ENCODE measurements at places on chromosomes 4 and X.

GRCh38 chr4:12692815-12693214 lies 791.3 kb downstream of the RAB28 start:
- no peaks in the 10 kb centered on the region for H3K36me3 ChIP-seq
- DNase-seq: no peak
- no peak overlapping the region for H3K27ac ChIP-seq
- no peaks in the 10 kb centered on the region for H3K27me3 ChIP-seq
- H3K4me1 ChIP-seq: no peaks in the 10 kb centered on the region

DNA sequence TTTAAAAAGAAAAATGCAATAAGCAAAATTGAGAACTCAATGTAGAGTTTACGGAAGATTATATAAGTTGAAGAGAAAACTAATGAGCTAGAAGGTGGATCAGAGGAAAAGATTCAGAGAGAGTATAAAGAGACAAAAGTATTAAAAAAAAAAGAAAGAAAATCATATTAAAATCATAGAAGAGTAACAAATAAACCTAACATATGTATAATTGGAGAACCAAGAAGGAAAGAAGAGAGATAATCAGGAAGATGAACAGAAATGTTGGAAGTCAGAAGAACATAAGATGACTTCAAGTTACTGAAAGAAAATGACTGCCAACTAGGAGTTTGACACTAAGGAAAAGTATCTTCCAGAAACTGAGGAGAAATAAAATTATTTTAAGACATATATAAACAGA lies 34.3 kb upstream of the ANTXR2 start:
- H3K27ac ChIP-seq: no peak overlapping the region
- no peaks in the 10 kb centered on the region for H3K27me3 ChIP-seq
- DNase-seq: no peak

- DNase-seq: no peak
- H3K4me3 ChIP-seq: no peak overlapping the region
- peaks cover 5% of the 10 kb centered on the region for H3K4me1 ChIP-seq
- H3K27ac ChIP-seq: no peak overlapping the region
Measured at GRCh38 chr4:6258741-6259140, 10.9 kb upstream of the WFS1 start.

GRCh38 chrX:108353452-108353851 lies 84.8 kb downstream of the COL4A6 start:
- no peaks in the 10 kb centered on the region for H3K27me3 ChIP-seq
- H3K27ac ChIP-seq: no peak overlapping the region
- no peaks in the 10 kb centered on the region for H3K4me1 ChIP-seq
- no peak for DNase-seq

GRCh38 chrX:71148278-71148663 lies 3.6 kb downstream of the NLGN3 start:
- no peak for DNase-seq
- H3K27me3 ChIP-seq: no peaks in the 10 kb centered on the region

- peak; percentile 45 for DNase-seq
- H3K4me3 ChIP-seq: peak overlapping the region; percentile 77
- H3K27me3 ChIP-seq: peaks cover 5% of the 10 kb centered on the region
Measured at GRCh38 chrX:18674417-18674787, 2.5 kb upstream of the RS1 start.

- no peaks in the 10 kb centered on the region for H3K4me1 ChIP-seq
- no peak for DNase-seq
- no peaks in the 10 kb centered on the region for H3K27me3 ChIP-seq
- no peak overlapping the region for H3K27ac ChIP-seq
Measured at GRCh38 chrX:123236859-123237258, 52.8 kb downstream of the GRIA3 start.

DNA sequence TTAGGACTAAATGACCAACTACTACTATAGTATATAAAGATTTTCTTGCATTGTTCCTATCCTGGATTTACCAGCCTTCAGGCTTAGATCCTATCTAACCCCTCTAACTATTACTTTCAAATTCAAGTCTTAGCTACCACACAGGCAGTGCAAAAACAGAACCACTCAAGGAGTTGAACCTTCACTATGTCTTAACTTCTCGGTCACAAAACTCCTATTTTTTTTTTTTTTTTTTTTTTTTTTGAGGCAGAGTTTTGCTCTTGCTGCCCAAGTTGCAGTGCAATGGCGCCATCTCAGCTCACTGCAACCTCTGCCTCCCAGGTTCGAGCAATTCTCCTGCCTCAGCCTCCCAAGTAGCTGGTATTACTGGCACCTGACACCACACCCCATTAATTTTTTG lies 6.3 kb upstream of the FAM200B start:
- H3K4me1 ChIP-seq: peaks cover 30% of the 10 kb centered on the region
- no peak overlapping the region for H3K4me3 ChIP-seq
- no peak overlapping the region for H3K27ac ChIP-seq
- no peak for DNase-seq

DNA sequence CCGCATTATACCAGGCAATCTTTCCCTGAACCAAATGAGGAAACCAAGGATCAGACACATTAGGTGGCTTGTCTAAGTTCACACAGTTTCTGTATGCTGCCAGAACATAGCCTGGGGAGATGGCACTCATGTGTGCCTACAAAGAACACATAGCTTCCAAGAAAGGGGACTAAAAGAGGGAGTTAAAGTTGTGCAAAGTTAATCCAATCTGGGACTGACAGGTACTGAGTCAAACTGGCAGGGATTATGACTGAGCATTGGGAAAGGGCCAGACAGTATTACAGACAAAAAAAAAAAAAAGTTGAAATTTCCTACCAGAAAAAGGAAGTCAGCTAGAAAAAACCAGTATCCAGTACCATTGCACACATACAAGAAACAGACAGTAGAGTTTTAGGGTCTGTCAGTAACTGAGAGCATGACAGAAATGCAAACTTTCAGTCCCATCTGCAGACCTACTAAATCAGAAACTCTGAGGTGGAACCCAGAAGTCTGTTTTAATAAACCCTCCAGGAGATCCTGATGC lies 37.2 kb downstream of the ADAMTS3 start:
- H3K36me3 ChIP-seq: no peaks in the 10 kb centered on the region
- H3K27me3 ChIP-seq: no peaks in the 10 kb centered on the region
- no peaks in the 10 kb centered on the region for H3K4me1 ChIP-seq
- no peak for DNase-seq
- H3K4me3 ChIP-seq: no peak overlapping the region

DNA sequence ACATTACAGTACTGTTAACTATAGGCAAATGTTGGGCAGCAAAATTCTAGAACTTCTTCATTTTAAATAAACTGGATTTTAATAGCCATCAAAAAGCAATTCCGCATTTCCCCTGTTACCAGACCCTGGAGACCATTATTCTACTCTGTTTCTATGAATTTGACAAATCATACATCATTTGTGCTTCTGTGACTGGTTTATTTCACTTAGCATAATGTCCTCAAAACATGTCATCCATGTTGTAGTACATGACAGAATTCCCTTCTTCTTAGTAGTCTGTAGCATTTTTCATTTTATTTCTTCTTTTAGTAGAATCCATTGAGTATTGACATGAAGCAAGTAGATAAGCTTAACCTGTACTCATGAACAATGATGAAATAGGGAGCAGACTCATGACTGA lies 59.4 kb upstream of the PPP4R3C start:
- no peak overlapping the region for H3K27ac ChIP-seq
- no peaks in the 10 kb centered on the region for H3K27me3 ChIP-seq
- H3K4me1 ChIP-seq: no peaks in the 10 kb centered on the region
- no peaks in the 10 kb centered on the region for H3K36me3 ChIP-seq

DNA sequence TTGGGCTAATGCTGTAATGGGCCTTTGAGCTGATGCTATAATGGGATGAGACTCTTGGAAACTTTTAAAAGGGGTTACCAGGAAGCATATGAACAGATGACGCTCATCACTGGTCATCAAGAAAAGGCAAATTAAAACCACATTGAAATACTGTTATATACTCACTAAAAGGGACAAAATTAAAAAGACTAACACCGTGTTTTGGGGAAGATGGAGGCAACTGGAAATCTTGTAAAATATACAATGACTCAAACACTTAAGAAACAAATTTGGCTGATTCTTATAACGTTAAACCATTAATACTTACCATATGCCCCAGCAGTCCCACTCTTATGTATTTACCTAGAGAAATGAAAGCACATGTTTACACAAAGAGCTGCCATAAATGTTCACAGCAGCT lies 207.2 kb upstream of the GPRIN3 start:
- H3K4me3 ChIP-seq: no peak overlapping the region
- no peak overlapping the region for H3K27ac ChIP-seq
- peaks cover 7% of the 10 kb centered on the region for H3K4me1 ChIP-seq
- no peak for DNase-seq
- peaks cover 57% of the 10 kb centered on the region for H3K27me3 ChIP-seq
- no peaks in the 10 kb centered on the region for H3K36me3 ChIP-seq

GRCh38 chr4:1958276-1959103 lies 50.3 kb downstream of the NELFA start:
- no peaks in the 10 kb centered on the region for H3K27me3 ChIP-seq
- H3K4me3 ChIP-seq: no peak overlapping the region
- no peak for DNase-seq
- peaks cover 2% of the 10 kb centered on the region for H3K4me1 ChIP-seq

- no peaks in the 10 kb centered on the region for H3K36me3 ChIP-seq
- no peaks in the 10 kb centered on the region for H3K27me3 ChIP-seq
- H3K4me3 ChIP-seq: no peak overlapping the region
- no peak for DNase-seq
- no peaks in the 10 kb centered on the region for H3K4me1 ChIP-seq
Measured at GRCh38 chr4:189613207-189613606, 327.5 kb upstream of the FRG1 start.

DNA sequence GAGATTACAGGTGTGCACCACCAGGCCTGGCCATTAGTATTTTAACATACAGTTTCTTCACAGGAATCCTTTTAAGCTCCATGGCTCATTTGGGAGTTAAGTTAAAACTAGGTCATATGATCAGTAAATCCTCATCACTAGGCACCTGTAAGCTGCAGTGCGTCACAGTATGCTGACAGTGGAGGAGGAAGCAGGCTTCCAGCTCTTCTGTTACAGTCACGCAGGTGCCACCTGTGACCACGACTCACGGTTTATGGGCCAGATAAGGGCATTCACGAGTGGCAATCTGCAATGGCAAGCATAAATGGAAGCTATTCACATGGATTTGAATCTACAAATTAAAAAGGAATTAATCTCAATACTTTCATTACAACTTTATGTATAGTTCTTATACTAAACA lies 129.4 kb upstream of the BCOR start:
- DNase-seq: no peak
- no peak overlapping the region for H3K27ac ChIP-seq
- no peaks in the 10 kb centered on the region for H3K4me1 ChIP-seq
- H3K27me3 ChIP-seq: no peaks in the 10 kb centered on the region
- H3K4me3 ChIP-seq: no peak overlapping the region

DNA sequence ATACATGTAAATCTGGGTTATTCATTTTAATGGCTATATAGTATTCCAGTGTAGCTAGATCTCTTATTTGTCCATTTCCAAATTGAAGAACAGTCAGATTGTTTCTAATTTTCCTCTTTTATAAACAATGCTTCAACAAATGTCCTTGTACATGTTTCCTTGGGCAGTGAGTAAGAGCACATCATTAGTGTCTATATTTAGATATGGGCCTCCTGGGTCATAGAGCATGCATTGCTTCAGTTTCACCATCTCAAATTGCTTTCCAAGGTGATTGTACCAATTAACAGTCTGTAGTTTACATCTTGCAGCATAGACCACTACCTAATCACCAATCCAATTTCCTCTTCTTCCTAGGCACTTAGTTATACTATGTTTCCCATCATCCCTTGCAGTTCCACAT lies 13.4 kb downstream of the PHKA2 start:
- peaks cover 3% of the 10 kb centered on the region for H3K36me3 ChIP-seq
- DNase-seq: no peak

DNA sequence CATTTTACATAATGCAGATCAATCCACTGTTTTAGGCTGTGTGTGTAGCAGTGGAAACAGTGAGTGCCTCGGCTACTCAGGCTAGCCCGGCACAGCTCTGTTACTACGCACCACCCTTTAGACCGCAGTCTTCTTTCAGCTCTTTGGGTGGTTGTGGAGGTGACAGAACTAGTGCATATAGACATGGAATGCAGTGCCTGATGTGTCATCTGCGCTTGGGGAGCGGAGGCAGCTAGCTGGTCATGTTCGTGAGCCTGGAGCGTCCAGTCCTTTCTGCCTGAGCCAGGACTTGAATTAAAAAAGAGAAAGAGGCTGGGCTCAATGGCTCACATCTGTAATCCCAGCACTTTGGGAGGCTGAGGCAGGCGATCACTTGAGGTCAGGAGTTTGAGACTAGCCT lies 4.8 kb downstream of the TBC1D14 start:
- DNase-seq: no peak
- no peak overlapping the region for H3K27ac ChIP-seq
- peaks cover 1% of the 10 kb centered on the region for H3K36me3 ChIP-seq

All from activated naive CD8-positive, alpha-beta T cell treated with anti-CD3 and anti-CD28 coated beads, Interleukin-2, amount 10 ng/mL, durations not matched to agents 7 days and 5 days (primary cell).